ENCODE measurements at places on chromosomes 2 and 18.

DNA sequence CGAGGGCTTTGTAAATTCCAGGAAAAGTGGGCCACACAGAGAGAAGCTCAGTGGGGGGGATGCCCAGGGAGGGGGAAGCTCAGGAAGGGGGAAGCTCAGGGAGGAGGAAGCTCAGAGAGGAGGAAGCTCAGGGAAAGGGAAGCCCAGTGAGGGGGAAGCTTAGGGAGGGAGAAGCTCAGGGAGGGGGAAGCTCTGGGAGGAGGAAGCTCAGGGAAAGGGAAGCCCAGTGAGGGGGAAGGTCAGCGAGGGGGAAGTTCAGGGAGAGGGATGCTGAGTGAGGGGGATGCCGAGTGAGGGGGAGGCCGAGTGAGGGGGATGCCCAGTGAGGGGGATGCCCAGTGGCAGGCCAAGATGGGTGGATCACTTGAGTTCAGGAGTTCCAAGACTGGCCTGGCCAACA, 821 bp upstream of the CHRNG start:
- DNase-seq, result no peak

DNA sequence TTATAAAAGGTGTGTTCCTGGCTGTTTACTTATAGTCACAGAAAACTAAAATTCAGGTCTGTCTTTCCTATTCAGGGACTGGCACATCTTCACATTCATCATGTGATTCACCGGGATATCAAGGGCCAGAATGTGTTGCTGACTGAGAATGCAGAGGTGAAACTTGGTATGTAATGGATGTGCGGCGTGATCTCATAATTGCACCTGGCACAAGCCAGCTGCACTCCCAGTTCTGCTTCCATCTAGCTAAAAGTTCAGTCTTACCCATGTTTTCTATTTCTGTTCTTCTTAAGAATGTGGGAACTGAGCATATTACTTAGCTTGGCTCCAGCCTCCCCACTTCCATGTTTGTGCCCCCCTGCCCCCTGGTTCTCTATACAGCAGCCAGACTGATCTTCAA, 131.9 kb downstream of the MAP4K4 start:
- DNase-seq, result no peak

GRCh38 chr2:72032481-72033041, 115.1 kb downstream of the CYP26B1 start:
- no peak for DNase-seq

- no peak for DNase-seq
Observed at GRCh38 chr2:172772633-172773032, 37.0 kb downstream of the RAPGEF4 start.

DNA sequence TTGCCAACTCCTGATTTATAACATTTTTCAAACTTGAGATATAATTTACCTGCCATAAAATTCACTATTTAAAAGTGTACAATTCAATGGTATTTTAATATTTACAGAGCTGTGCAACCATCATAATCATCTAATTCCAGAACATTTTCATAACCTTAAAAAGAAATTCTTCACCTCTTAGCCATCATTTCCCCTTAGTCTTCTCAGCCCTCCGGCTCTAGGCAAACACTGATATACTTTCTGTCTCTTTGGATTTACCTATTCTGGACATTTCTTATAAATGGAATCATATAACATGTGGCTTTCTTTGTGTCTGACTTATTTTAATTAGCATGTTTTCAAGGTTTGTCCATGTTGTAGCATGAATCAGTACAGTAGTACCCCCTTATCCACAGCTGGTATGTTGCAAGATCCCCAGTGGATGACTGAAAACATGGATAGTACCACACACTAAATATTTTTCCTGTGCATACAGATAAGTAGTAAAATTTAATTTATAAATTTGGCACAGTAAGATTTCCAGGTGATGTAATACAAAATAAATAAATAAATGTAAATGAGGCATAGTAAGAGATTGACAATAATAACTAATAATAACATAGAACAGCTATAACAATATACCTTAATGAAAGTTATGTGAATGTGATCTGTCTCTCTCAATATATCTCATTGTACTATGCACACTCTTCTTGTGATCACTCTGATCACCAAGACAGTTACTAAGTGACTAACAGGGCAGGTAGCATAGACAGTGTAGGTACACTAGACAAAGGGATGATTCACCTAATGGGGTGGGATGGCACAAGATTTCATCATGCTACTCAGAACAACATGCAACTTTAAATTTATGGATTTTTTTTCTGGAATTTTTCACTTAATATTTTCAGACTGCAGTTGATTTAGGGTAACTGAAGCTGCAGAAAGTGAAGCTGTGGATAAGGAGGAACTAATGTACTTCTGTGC, 73.1 kb downstream of the RAB3GAP1 start:
- DNase-seq, result no peak

- DNase-seq, result no peak
Observed at GRCh38 chr2:153567367-153567766, 88.8 kb upstream of the RPRM start.

DNA sequence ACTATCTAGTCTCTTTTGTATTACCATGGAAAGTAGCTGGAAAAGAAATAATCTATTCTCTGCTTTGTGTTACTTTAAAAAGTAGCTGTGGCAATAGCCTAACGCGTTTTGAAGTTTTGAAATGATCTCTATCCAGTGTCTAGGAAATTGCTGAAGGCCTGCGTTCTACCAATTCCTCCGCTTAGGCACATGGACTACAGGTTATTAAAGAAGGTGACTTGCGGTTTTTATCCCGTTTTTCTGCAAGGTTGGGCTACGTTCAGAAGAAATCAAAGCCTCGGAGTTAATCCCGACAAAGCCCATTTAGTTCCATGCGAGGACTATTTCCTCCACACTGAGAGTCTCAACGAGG, 636 bp upstream of the UBXN4 start:
- no peak for DNase-seq
